Stimulated activated naive CD8-positive, alpha-beta T cell treated with anti-CD3 and anti-CD28 coated beads, Interleukin-15, amount 100 ng/mL, for 72 hours (primary cell): ENCODE measurements at places on chromosomes 11 and 22.
A peak's percentile ranks its signal among the peaks of the same experiment; 100 is the strongest.

DNA sequence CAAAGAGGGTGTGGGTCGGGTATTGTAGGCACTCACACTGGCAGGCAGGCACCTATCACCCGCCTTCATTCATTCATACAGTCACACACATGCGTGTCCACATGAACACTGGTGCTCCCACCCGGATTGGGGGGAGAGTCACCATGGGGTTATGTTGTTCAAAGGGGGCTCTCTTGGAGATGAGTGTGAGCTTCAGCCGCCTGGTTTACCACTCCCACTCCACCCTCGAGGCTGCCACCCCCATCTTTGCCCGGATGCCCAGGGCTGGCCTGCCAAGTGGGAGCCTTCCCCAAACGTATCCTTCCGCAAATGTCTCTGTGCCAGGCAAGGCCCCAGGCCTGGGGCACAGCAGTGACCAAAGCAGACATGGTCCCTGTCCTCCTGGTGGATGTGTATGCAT, 22.6 kb downstream of the MRGPRD start:
- DNase-seq = no peak

DNA sequence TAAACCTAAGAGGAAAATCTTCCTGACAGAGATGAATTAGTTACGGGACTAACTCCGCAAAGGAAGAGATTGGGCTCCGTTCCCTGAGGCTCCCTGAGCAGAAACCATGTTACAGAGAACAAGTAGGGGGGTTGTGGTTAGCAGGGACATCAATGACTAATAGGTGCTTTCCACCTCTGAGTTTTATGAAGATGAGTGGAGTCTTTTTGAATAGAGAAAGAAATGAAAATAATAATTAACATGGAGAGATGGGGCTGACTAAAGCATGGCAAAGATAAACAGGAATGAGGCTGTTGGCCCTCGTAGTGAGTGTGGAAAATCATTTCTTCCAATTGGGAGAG, 47.5 kb upstream of the PICALM start:
- peak; percentile 35 for DNase-seq

- no peak for DNase-seq
Observed at GRCh38 chr11:112050721-112051120, 23.1 kb downstream of the PIH1D2 start.

DNA sequence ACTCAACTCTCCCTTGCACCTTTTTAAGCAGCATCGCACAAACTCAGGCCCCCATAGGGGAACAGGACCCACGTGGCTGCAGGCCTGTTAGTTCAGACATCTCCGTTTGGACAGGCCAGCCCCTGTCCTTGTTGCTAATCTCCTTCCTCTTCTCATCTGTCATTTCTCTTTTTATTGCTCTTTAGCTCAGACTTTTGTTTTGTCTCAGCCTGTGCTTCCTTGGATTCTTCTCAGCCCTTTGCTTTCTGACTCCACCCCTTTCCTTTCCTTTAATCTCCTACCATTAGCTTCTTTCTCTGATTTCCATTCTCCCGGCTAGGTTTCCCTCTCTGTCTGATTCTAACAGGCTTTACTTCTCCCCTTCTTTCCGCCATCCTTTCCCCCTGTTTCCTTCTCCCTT, 68.7 kb downstream of the SCN3B start:
- no peak for DNase-seq

DNA sequence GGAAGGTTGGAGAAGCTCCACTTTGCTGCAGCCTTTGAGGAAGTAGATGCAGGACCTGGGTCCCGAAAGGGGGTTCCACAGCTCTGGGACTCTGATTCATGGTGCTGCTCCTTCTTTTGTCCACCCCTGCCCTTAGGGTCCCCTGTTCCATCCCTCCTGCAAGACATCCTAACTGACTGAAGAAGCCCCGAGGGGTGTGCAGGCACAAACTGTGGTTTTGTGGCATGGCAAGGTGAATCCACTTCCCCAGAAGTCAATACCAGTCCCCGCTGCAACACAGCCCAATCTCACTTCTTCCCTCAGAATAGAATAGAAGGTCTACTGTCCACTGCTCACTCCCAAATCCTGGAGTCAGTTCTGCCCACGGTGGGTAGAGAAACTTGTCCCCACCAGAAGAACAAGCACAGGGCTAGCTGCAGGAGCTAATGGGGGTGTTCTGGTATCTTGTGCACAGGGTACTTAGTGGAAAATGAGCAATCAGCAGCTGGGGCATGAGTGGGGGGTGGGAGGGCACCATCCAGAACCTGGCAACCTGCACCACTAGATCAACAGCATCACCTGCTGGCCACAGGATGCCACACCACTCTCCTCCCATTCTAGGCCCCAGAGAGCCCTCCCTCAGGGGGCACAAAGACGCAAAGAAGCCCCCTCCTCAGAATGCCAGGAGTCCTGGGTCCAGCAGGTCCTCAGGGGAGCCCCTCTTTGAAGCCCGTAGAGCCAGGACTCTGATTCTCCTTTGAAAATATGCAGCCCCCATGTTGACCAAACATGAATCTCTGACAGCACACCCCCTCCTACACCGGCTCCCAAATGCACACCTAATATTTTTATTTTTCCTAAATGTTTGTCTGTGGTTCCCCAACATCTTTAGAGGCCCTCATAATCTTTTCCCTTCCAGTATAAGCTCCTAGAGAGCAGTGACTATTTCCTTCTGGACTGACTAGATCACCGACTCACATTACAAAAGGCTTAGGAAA, 14.1 kb downstream of the SPATA19 start:
- DNase-seq = no peak

GRCh38 chr22:33570110-33570509, 350.2 kb downstream of the LARGE1 start:
- no peak for DNase-seq

DNA sequence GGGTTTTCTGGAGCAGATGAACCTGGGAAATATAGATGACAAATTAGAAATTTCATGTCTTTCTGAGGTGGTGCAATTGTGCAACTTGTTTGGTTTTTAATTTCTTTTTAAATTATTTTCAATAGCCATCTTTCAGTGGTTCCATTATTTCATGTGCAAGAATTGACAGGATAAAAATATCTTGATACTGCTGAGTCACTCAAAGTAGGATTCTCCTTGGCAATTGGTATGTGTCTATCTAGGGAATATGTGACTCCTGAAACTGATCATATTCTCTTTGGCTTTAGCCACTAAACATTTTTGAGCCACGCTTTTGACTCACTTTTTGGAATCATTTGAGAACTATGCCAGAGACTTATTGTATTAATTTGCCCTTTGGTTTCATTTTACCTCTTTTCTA, 331.5 kb downstream of the KCNA4 start:
- no peak for DNase-seq

DNA sequence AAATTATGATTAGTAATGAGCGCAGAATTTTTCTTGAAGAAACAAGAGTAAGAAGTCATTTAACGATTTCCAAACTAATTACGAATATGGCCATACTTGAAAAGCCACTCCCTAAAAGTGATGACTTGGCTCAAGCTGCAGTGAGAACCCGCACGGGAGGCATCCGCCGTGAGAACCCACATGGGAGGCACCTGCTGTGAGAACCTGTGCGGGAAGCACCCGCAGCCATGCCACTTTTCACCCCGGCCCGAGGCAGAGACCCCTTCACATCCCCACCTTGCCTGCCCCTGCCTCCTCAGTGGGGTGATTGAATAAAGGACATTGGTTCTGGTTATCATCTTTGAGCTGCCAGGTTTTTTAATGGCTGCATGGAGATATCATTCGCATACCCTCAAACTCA, 89.7 kb downstream of the BRD1 start:
- DNase-seq = no peak

DNA sequence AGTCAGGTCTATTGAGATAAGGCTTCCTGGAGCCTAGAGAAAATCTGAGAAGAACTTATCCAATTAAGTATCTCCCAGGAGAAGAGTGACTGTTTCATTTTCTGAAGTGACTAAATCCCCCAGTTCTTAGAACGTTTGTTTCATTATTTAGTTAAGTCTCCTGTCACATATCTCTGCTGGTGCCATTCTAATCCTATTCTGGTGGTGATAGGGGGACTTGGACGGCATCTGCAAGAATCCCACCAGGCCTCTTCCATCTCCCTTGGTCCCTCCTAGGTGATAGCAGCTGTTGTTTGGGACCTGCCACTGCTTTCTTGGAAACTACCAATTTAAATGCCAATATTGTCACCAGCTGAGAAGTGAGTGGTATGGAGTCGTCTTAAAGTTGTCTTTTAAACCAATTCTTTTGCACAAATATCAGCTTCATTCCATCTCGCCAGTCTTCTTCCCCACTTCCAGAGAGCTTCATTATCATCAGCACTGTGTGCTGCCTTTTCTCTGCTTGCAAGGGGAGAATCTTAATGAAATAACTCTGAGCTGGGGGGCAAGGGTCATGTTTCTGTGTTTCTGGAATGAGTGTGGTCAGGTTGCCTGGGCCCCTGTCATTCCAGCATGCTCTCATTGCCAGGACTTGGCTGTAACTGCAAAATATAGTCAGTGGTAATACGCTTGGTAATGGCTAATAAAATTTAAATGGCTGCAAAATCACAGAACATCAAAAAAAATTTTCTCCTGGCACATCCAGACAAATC, 104.8 kb downstream of the LDLRAD3 start:
- DNase-seq = no peak

GRCh38 chr11:134125507-134125906, 56.6 kb downstream of the JAM3 start:
- DNase-seq = no peak

- DNase-seq = no peak
Observed at GRCh38 chr11:74443071-74443864, 24.1 kb downstream of the KCNE3 start.

- no peak for DNase-seq
Observed at GRCh38 chr11:79269611-79270307, 171.1 kb downstream of the TENM4 start.

- no peak for DNase-seq
Observed at GRCh38 chr11:58641803-58642581, 19.5 kb downstream of the CNTF start.

GRCh38 chr22:28714043-28714628, 27.5 kb downstream of the CHEK2 start:
- DNase-seq = peak; percentile 21

- DNase-seq = no peak
Observed at GRCh38 chr11:28770806-28771205, 662.6 kb downstream of the METTL15 start.

- peak; percentile 22 for DNase-seq
Observed at GRCh38 chr11:10743354-10744000, 7.6 kb upstream of the CTR9 start.

- DNase-seq = no peak
Observed at GRCh38 chr11:1644601-1645356, 15.2 kb downstream of the KRTAP5-5 start.

DNA sequence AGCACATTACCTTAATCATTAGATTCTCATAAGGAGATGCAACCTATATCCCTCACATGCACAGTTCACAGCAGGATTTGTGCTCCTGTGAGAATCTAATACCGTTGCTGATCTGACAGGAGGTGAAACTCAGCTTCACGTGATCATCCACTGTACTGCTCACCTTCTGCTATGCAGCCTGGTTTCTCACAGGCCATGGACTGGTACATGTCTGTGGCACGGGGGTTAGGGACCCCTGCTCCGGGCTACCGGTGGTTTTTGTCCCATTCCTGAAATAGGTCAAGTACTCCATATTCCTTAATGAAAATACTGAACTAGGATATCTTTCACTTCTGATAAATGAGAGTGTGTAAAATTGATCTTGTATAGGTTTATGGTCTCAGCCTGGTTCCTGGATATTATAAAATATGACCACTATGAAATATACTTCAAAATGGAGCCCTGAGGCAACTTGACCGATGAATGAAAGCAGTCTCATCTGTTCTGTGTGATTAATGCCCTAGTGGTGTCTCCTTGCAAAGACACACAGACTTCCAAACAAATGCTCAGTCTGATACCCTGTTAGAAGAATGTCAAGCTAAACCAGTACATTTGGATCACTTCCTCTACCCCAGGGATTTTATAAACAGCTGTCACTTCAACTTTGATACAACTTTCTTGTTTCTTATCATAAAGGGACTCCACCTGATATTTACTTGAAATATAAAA, 492.9 kb upstream of the ANO3 start:
- no peak for DNase-seq

DNA sequence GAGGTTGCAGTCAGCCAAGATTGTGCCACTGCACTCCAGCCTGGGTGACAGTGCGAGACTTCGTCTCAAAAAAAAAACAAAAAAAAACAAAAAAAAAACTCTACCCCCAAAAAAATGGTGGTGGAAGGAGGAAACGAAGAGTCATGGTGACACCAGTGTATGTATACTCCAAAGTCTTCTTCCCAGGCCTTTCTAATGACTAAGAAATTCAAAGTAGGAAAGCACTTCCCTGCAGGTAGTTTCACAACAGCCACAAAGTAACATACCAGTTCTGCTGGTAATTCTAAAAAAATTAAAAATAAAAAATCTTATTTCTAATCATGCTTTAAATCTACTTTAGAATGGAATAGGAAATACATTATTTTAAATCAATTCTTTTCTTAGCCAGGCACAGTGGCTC, 72.6 kb downstream of the DENND5A start:
- no peak for DNase-seq

GRCh38 chr11:47857485-47857884, 9.3 kb upstream of the NUP160 start:
- DNase-seq = no peak

- no peak for DNase-seq
Observed at GRCh38 chr11:64544616-64545296, 46.3 kb upstream of the SLC22A12 start.

DNA sequence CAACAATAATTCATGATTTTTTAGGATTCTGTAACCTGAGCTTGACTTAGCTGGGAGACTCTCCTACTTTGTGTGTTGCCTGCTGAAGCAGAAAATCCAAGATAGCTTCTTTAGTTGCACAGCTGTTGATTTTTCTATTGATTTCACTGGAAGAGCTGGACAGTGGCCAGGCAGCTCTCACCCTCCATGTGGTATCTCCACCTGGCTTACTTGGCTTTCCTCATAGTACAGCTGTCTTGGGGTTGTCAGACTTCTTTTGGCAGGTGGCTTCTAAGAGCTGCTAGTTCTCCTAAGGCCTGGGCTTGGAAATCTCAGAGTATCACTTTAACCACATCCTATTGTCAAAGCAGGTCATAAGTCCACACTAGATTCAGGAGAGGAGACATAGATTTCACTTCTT, 130.8 kb upstream of the SPON1 start:
- DNase-seq = no peak

- no peak for DNase-seq
Observed at GRCh38 chr22:32850591-32851517, 49.3 kb downstream of the TIMP3 start.

DNA sequence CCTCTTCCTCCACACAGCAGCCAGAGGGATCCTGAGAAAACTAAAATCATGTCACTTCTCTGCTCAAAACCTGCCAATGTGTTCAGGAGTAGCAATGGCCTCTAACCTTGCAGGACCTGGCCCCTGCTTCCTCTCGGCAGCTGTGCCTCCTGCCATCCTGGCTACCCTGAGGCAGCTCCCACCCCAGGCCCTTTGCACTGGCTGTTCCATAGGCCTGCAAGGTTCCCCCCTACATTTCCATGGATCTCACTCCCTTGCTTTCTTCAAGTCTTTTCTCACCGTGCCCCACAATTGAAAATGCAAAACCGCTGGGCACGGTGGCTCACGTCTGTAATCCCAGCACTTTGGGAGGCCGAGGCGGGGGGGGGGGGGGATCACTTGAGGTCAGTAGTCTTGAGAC, 2.1 kb upstream of the STIP1 start:
- no peak for DNase-seq

GRCh38 chr11:33488971-33489370, 211.7 kb downstream of the C11orf91 start:
- no peak for DNase-seq
